AML-193 (cell line): ENCODE measurements at places on chromosomes 6 and 20.

GRCh38 chr6:3244003-3244831, 14.5 kb upstream of the PSMG4 start:
- DNase-seq, result no peak

DNA sequence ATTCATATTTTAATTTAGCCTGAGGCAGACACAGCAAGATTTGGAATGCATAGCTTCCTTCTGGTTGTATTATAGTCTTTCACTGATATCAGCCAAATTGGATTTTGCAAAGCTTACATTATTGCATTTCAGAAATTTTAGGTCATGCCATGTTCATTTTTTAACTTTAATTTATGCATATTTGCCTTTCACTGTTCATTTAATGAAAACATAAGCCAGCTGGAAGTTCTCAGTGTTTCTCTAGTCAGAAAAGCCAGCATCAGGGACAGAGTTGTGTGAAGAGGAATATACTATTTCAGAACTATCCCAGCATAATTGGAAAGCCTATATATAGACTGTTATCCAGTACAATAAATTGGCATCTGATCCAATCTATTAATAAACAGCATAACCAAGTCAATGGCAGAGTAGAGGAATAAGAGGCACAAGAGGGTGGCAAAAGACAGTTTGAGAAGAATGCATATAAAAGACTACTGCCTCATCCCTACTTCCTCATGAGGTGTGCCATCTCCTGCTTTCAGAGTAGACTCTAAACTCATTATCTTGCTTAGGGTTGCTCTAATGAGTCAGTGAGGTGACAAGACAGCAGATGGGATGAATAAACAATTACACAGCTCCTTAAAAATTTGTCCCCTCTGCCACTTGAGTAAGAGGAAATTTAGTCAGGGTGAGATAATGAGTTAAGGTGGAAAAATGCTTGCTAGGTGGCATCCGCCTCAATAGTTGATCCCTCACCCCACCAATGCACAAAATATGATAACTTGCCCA, 159.8 kb upstream of the HCRTR2 start:
- DNase-seq, result no peak

DNA sequence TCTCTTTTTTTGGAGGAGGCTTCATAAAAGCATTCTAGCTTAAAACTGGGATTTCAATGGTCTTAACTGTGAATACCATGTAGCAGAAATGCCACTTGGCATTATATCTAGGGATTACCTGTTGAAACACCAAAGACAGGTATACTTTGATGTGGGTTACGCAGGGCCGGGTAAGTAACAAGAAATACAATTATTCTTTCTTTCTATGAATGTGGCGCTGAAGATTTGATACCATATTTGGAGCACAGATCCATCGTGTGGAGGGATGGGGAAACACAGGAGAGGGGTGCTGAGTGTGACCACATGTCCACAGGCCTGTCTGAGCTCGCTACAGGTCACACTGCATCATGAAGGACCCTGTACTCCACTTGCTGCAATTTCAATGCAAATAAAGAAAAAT, 257.8 kb downstream of the GMPR start:
- DNase-seq, result no peak

GRCh38 chr20:47524015-47524784, 22.5 kb downstream of the NCOA3 start:
- no peak for DNase-seq

DNA sequence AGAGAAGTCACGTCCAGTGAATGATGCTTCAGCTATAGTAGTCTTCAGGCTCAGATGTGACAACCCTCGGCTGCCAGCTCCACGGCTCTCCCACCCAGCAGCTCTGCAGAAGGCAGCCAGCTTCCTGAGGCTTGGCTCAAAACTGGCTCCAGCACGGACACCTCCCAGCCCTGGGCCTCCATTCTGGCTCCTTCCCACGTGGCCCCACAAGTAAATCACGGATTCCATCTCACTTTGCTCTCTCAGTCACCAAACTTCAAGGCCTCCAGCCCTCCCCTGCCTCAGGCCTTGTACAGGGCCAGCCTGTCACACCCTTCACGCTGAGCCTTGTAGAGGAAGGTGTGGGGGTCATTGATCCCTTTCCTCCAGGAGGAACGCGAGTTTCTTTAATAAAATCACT, 55.8 kb downstream of the GTF2H5 start:
- DNase-seq, result no peak

- peak; percentile 51 for DNase-seq
Measured at GRCh38 chr6:41536795-41537758, 9.1 kb upstream of the FOXP4 start.

DNA sequence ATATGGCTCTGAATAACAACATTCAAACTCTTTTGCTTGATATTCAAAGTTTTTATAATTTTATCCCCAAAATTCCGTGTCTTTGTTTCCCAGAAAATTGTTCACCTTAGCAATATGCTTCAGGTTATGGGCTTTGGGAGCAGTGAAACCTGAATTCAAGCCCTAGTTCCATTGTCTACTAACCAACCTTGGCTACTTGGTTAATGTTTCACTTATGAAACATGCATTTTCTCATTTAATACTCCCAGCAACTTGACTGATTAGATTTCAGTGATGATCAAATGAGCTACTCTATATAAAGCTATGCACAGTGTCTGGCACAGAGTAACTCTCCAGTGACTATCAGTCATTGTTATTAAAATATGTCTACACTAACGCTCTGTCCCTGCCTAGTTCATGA, 192.2 kb upstream of the TENT5A start:
- no peak for DNase-seq

- DNase-seq, result no peak
Measured at GRCh38 chr20:38387953-38388352, 41.7 kb downstream of the LBP start.

GRCh38 chr6:108337721-108338120, 42.9 kb downstream of the AFG1L start:
- DNase-seq, result no peak

- no peak for DNase-seq
Measured at GRCh38 chr20:33014336-33015113, 7.0 kb downstream of the BPIFB2 start.

- DNase-seq, result no peak
Measured at GRCh38 chr6:113859349-113860180, 2.4 kb downstream of the MARCKS start.

- DNase-seq, result no peak
Measured at GRCh38 chr6:167162591-167162990, 4.8 kb upstream of the GPR31 start.

DNA sequence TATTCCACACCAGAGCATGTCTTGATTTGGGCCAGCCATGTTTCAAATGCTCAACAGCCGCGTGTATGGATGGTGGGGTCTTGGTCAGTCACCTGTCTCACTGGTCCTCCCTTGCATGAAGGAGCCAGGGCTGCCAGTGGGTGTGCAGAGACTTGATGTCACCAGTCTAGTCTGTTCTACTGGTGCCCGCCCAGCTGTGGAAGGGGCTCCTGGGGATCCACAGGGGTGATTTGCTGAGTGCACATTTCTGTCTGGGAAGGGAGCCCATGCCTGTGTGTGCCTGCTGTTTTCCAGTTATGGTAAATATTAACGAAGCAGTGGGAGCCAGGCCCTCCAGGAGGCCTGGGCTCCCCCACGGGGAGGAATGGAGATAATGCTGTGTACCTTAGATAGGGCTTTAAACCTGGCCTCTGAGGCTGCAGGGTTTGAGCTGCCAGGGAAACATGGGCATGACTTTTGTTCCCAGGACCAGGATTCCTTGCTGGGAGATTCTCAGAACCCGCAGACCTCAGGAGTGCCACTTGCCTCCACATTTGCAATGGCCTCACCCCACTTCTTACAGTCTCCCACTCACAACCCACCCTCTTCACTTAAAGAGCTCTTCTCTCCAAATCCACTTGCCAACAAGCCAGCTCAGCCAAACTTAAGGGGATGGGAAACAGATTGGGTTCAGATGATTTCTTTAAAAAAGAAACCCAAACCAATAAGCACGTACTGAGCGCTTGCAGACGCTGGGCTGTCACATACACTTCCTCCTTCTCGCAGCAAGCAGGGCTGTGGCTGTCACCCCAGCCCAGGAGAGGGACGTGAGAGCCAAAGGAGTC, 54.1 kb downstream of the VEGFA start:
- DNase-seq, result peak; percentile 67

- DNase-seq, result no peak
Measured at GRCh38 chr20:51654060-51654459, 111.5 kb upstream of the NFATC2 start.

DNA sequence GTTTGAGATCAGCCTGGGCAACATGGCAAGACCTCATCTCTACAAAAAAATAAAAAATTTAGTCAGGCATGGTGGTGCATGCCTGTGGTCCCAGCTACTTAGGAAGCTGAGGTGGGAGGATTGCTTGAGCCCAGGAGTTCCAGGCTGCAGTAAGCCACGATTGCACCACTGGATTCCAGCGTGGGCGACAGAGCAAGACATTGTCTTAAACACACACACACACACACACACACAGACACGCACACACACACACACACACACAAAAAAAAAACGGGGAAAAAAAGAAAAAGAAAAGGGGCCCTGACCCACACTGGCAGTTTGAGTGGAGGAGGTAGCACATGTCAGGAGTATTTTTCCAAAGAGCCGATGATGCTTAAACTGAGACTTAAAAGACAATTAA, 122.2 kb downstream of the AFG1L start:
- DNase-seq, result no peak

- DNase-seq, result no peak
Measured at GRCh38 chr6:121438869-121439268, 3.4 kb downstream of the GJA1 start.

DNA sequence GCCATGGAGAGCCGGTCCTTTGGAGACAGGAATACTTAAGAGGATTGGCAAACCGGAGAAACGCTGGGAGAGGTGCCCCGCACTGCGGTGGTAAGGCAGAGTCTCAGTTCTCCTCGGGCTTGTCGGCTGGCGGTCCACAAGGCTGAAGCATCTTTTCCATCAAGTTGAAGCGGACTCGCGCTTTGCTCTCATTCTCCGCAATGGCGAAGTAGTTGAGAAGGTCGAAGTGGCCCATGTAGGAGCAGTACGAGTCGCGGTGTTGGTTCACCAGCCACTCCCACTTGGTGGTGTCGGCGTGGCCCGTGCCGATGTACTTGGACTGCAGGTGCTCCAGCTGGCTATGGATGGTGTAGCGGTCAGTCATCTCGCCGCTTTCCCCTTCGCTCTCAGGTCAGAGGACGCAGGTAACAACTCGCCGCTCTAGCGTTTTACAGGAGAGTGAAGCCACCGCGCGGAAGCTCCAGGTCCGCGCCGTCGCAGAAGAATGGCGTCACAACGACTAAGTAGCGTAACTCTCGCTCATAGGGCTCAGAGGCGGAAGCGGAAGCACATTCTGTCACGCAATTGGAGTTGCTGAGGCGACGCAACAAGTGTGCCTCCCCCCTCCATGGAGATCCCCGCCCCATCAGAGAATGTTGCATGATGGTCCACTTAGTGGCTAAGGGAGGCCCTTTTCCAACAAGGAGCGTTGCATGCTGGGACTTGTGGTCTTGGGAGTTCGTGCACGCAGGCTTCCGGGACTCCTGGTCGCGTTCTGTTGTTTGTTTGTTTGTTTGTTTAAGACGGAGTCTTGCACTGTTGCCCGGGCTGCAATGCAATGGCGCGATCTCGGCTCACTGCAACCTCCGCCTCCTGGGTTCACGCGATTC, at the start of gene SF3B5:
Gene SF3B5 (minus strand): TSS at position 440 of the 869 bp plus-strand sequence. CDS start 76 bp downstream, at position 364.
- peak; percentile 100 for DNase-seq

- no peak for DNase-seq
Measured at GRCh38 chr6:33248643-33248931, 23.1 kb downstream of the VPS52 start.

DNA sequence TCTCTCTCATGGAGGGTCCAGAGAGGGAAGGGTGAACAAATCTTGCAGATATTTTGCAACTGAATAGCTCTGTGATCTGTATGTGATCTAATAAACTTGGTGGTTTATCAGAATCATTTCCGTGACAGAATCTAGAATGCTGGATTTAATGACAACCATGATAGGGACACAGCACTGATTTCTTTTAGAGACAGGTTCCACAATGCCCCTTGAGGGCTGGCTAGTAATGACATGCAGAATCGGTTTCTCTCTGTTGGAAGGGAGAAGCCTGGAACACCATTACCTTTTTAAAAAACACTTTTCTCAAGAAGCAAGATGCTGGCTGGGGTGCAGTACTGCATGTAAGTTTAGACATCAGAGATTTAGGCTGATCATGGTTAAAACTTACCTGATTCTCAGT, 313.4 kb downstream of the CDH26 start:
- no peak for DNase-seq

GRCh38 chr6:110897433-110897832, 22.8 kb downstream of the AMD1 start:
- DNase-seq, result no peak

GRCh38 chr6:32086661-32087573, 22.2 kb downstream of the TNXB start:
- no peak for DNase-seq

DNA sequence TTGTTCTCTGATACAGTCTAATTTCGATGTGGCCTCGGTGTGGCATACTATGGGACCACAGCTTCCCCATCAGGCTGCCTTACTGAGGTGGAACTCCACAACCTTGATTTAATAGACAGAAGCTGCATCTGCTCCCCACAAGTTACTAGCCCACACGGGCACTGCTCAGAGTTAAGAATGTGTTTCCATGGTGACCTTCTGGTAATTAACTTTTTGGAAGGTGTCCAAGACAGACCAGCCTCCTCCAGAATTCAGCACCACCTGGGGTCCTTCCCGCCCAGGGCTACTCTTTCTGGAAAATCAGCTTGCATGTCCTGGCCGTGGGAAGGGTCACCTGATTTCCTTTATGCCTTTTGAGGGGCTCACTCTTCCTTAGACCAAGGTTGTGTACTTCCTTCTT, 48.7 kb upstream of the CDH4 start:
- DNase-seq, result no peak

- no peak for DNase-seq
Measured at GRCh38 chr6:100230953-100231316, 233.8 kb downstream of the SIM1 start.

GRCh38 chr6:37008484-37009465, 3.3 kb downstream of the FGD2 start:
- DNase-seq, result no peak

DNA sequence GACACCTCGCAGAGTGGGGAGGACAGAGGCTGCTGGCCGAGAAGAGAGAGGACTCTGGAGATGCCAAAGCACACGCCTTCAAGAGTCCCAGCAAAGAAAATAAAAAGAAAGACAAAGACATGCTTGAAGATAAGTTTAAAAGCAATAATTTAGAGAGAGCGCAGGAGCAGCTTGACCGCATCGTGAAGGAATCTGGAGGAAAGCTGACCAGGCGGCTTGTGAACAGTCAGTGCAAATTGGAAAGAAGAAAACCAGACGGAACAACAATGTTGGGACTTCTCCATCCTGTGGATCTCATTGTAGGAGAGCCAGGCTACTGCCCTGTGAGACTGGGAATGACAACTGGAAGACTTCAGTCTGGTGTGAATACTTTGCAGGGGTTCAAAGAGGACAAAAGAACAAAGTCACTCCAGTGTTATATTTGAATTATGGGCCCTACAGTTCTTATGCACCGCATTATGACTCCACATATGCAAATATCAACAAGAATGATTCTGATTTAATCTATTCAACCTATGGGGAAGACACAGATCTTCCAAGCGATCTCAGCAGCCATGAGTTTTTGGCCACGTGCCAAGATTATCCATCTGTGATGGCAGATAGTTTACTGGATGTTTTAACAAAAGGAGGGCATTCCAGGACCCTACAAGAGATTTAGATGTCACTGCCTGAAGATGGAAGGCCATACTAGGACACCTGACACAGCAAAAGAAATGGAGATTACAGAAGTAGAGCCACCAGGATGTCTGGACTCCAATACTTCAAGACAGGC, 52.2 kb downstream of the REV3L start:
- no peak for DNase-seq

GRCh38 chr6:110181131-110182030, 1.2 kb downstream of the CDC40 start:
- DNase-seq, result peak; percentile 81
